ENCODE measurements at places on chromosomes 3 and 15.
A peak's percentile ranks its signal among the peaks of the same experiment; 100 is the strongest.

DNA sequence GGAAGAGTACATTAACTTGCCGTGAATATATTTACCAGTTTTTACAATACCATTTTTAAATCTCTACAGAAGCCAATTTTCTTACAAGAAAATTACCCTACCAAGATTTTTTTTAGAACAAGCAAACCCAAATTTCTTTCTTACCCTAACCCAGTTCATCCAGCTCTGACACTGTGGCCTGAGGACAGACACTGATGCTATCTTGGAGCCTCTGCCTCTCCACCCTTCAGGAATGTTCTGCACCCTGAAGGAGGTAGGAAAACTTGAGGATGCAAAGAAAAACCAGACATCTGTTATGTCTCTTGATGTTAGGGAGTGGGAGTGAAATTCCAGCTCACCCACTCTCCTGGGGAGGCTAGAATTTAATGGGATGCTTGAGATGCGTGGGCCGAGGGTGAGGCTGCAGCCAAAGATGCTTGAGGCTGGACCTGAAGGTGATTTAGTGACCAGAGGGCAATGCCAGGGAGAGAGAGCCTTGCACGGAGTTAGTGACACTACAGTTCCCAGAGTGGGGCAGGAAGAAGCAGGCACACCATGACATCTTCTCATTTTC lies 69.9 kb downstream of the LIPC start:
- DNase-seq, result no peak

DNA sequence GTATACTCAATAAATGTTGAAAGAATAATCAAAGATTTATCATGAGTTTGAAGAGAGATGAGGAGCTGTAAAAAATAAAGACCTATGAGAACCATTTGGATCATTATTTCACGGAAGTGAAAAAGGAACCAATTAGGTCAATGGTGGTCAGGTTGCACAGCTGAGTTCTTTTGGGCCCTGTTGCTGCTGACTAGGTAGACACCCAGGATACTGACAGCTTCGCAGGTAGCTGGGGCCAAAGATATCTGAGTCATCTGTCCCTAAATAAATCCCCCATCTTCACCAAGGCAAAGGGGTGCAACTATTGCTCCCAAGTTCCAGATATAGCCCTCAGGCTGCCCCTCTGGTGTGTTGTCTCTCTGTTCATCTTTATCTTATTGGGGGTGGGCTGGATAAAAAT lies 5.0 kb upstream of the ARL14 start:
- no peak for DNase-seq

DNA sequence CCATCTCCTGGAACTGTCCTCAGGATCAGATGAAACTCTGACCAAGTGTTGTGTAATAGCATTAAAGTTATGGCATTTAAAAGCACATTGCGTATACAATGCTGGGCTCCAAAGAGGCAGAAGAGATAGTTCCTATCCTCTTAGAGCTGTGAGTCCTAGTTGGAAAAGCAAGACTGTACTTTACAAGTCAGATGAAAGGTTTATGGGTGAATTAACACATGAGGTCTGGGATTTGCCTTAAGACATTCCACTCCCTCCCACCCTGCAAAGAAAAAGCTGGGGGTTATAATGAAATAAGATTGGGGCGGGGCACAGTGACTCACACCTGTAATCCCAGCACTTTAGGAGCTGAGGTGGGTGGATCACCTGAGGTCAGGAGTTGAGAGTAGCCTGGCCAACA lies 35.6 kb downstream of the SNAPC5 start:
- DNase-seq, result no peak

- no peak for DNase-seq
These were observed 172.7 kb downstream of the GHSR start for GRCh38 chr3:172275586-172275985.

DNA sequence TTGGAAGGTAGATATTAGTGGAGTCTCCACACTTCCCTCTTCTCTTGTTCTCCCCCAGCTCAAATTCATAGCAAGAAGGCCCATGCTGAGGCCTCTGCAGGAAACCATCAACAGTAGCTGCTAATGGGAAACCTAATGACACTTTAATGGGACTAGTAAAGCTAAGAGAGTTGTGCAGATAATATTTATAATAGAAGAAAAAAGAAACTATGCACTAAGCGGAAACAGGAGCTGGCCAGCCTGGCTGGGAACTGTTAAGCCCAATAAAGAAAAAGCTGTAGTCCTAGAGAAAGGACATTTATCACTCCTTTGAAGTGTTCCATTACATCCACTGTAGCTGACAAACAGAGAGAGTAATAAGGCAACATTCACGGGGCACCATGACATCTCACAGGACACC lies 229.6 kb downstream of the IGSF11 start:
- DNase-seq, result no peak

- DNase-seq, result no peak
These were observed 26.7 kb downstream of the SIAH2 start for GRCh38 chr3:150736316-150736719.

GRCh38 chr3:50132421-50133282 lies 22.5 kb upstream of the SEMA3F start:
- DNase-seq, result no peak

- no peak for DNase-seq
These were observed 52.8 kb downstream of the CORO2B start for GRCh38 chr15:68631601-68632051.

- DNase-seq, result no peak
These were observed 17.4 kb downstream of the TLE3 start for GRCh38 chr15:70080347-70080746.

GRCh38 chr15:97545799-97546198 lies 414.7 kb upstream of the ARRDC4 start:
- DNase-seq, result no peak

DNA sequence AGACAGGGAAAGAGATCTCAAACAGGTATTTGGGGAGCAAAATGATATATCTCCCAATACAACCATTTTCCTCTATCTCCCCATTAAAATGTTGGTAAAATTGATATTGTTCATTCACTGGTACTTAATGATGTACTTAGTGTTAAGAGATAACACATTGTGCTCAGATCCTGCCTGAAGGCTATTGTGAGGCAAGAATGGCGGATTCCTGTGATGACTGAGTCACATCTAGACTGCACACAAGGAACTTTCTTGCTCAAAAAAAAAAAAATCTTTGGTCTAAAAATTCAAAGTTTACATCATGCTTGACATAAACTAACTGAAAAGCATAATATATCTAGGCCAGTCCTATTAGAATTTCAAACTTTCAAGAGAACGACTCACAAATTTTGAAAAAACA lies 171.1 kb upstream of the TTC14 start:
- no peak for DNase-seq

- DNase-seq, result no peak
These were observed 41.8 kb upstream of the CHRNB4 start for GRCh38 chr15:78682693-78683410.

- no peak for DNase-seq
These were observed 629.0 kb upstream of the TBL1XR1 start for GRCh38 chr3:177826253-177826652.

- DNase-seq, result no peak
These were observed 34.7 kb downstream of the GBE1 start for GRCh38 chr3:81726735-81727134.

DNA sequence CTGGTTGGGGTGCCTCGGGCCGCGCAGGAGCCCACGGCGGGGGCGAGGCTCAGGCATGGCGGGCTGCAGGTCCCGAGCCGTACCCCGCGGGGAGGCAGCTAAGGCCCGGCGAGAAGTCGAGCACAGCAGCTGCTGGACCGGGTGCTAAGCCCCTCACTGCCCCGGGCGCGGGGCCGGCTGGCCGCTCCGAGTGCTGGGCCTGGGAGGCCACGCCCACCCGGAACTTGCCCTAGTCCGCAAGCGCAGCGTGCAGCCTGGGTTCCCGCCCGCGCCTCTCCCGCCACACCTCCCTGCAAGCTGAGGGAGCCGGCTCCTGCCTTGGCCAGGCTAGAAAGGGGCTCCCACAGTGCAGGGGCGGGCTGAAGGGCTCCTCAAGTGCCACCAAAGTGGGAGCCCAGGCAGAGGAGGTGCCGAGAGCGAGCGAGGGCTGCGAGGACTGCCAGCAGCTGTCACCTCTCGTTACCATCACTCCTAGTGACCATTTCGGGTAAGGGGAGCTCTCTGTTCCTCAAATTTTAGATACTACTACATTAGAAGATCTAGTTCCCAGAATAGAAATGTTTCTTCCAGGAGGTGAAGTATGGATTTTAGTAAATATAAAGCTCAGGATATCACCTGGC lies 417.0 kb upstream of the AGTR1 start:
- DNase-seq, result no peak

GRCh38 chr3:46188708-46189107 lies 19.4 kb downstream of the CCR1 start:
- no peak for DNase-seq

DNA sequence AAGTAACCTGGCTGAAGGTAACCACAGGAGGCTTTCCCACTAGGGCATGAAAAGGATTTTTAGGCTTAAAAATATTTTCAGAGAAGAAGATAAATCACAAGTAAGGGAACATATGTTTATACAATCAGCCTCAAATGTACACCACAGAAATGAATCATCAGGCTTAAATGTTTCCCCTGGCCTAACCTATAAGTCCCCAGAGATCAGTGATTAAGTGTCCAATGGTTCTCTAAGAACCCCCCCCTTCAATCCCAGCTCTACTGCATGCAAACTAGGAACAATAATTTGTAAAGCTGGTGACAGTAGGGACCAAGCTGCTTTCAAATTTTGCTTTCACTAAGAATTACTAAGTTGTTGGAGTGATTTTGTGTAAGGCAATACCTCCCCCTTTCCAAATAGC lies 431.6 kb upstream of the LMCD1 start:
- no peak for DNase-seq

GRCh38 chr3:45666757-45667431 lies 22.3 kb upstream of the SACM1L start:
- peak; percentile 23 for DNase-seq

DNA sequence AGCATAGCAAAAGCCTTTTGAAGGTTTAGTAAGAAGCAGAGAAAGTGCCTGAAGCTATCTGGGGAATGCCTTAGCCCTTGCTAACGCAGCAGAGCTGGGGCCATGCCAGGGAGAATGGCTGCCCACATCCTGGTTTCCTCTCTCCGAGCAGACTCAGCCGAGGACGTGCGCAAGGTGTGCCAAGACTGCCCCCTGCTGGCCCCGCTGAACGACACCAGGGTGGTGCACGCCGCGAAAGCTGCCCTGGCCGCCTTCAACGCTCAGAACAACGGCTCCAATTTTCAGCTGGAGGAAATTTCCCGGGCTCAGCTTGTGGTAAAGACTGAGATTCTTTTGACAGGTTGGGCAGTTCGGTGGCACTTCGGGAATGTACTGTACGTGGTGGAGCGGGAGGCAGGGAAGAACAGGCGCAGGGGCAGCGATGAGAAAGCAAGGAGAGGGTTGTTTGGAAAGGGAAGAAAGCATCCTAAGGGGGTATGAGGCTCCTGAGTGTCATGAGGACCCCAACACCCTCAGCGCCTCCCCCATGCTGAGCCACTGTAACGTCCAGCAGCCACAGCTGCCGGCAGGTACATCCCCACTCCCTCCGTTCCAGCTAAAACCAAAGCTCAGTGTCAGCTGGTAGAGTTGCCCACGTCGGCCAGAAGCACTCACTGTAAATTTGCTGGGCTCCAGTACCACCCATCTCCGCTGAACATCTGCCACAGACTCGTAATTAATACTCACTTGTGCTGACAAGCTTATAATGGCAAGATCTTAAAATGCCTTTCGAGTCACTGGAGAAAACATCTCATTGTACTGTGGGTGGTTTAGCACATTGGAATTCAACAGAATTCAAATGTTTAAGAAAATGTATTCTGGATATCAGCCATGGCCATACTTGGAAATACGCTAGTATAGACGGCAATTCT lies 4.4 kb downstream of the AHSG start:
- peak; percentile 86 for DNase-seq

- no peak for DNase-seq
These were observed 7.8 kb downstream of the DLL4 start for GRCh38 chr15:40936709-40937666.

- no peak for DNase-seq
These were observed 345.3 kb downstream of the WDR72 start for GRCh38 chr15:53414167-53414566.

- DNase-seq, result no peak
These were observed 49.2 kb downstream of the SLC41A3 start for GRCh38 chr3:126034481-126035361.

DNA sequence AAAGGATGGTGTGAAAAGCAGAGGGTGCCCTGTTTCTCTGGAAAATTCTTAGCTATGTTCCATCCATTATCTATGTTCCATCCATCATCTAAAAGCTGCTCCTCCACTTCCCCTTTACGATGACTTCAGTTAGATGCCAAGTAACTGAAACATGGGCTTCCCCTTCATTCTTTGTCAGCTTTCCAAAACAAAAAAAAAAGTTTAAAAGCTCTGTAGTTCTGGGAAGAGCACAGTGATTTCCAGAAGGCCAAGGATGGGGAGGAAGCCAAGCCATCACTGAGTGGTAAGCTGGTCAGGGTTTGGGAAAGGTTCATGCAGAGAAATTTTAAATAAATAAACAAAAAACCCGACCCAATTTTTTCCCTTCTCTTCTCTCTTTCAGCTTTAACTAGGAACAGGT lies 111.5 kb downstream of the CFAP44 start:
- DNase-seq, result no peak

GRCh38 chr15:69482686-69483256 lies 30.2 kb downstream of the RPLP1 start:
- DNase-seq, result no peak

DNA sequence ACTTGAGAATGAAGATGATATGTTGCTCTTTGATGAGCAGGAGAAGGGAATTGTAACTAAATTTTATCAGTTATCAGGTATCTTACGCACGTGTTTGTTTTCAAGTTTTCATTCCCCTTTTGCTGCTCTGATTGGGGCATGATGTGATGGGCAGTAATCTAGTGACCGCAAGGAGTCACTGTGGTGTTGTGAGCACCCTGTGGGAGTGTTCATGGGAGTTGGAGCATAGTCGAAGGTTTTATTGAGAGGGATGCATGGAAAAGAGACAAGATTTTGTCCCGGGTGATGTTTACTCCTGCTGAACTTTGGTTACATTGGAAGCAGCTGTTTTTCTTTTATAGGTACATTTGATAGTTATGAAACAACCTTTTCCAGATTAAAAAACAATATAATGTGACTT lies 2.1 kb downstream of the FAN1 start:
- DNase-seq, result no peak

GRCh38 chr3:4687167-4687566 lies 194.0 kb downstream of the ITPR1 start:
- no peak for DNase-seq

- no peak for DNase-seq
These were observed 20.8 kb upstream of the SNTN start for GRCh38 chr3:63631670-63632069.

All from inflammatory macrophage (primary cell).